ENCODE measurements at places on chromosomes 11 and 22. TPM values are rescaled to one million over a fixed set of nuclear protein-coding genes. Genes with fewer than 3 reads are reported as not detected.

NEFH gene
- total RNA-seq: 0.97 TPM

OR4D5 gene
- total RNA-seq: not detected

PHETA2 gene
- 16.9 TPM for total RNA-seq

LARGE1 gene
- total RNA-seq: 0.91 TPM

CASTOR1 gene
- 9.1 TPM for total RNA-seq

DAGLA gene
- total RNA-seq: 0.65 TPM

SERHL2 gene
- 1.9 TPM for total RNA-seq

OR51B2 gene
- not detected for total RNA-seq

Measured in epithelial cell of umbilical artery (primary cell).